ENCODE measurements at places on chromosomes 7 and 10.

- DNase-seq, result no peak
Observed at GRCh38 chr10:83625831-83626360, 513.4 kb upstream of the GHITM start.

GRCh38 chr10:86329896-86330680 is 36.5 kb downstream of the GRID1 start:
- DNase-seq, result no peak

GRCh38 chr10:45308707-45309106 is 6.7 kb downstream of the OR13A1 start:
- DNase-seq, result no peak

- peak; percentile 52 for DNase-seq
Observed at GRCh38 chr10:810351-810846, 120.9 kb upstream of the DIP2C start.
